ENCODE measurements at places on chromosomes 2 and 18.
A peak's percentile ranks its signal among the peaks of the same experiment; 100 is the strongest.

GRCh38 chr2:153163055-153163454, 315.5 kb downstream of the RPRM start:
- DNase-seq: no peak

GRCh38 chr2:104856086-104856972, 2.4 kb downstream of the POU3F3 start:
- DNase-seq: no peak

DNA sequence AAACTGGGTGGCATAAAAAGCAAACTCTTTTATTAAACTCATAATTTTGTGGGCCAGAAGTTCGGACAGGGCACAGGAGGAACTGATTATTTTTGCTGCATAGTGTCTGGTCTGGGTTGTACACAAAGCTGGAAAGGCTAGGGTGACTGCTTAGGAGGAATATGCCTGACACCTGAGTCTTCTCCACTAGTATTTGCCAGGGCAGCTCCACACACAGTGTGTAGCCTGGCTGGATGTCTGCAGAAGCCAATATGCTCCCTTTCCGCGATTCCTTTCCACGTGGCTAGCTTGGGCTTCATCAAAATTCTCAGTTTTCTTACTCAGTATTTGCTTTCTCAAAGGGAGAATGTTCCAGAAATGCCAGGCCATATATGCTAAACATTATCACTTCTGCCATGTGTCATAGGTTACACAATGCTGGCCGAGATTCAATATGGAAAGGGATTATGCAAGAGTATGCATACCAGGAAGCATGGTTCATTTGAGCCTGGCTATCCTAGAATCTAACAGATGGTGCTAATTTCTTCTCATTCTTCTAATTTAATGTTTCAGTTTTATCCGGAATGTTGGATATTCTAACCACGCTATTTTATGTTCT, 142.7 kb upstream of the DOK6 start:
- no peak for DNase-seq

DNA sequence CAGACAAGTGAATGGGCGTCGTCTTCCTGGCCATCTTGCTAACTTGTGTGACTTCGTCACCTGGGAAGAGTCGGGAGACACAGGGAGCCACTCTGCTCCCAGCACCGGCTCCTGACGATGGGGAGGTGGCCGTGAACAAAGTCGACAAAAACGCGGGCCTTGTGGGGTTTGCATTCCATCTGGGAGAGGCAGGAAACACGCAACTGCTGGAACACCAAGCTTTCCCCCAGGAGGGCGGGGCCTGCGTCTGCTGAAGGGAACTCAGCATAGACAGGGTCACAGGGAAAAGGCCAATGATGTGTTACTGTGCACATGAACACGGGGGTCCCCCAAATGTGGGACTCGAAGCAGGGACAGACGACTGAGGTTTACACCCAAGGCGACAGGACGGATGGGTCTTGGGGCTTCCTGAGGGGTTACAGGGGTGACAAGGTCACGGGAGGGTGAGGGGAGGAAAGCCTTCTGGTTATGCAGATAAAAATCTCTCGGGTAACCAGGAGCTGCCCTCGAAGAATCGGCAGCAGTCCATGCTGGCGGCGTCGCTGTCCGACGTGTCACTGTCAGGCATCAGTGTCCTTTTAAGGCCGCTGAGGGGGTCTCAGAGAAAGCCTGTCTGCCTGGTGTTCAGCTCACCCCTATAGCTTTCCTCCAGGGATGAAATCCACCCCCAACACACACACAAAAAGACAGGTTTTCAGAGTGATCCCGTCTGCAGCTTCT, 28.2 kb upstream of the PRLH start:
- no peak for DNase-seq

DNA sequence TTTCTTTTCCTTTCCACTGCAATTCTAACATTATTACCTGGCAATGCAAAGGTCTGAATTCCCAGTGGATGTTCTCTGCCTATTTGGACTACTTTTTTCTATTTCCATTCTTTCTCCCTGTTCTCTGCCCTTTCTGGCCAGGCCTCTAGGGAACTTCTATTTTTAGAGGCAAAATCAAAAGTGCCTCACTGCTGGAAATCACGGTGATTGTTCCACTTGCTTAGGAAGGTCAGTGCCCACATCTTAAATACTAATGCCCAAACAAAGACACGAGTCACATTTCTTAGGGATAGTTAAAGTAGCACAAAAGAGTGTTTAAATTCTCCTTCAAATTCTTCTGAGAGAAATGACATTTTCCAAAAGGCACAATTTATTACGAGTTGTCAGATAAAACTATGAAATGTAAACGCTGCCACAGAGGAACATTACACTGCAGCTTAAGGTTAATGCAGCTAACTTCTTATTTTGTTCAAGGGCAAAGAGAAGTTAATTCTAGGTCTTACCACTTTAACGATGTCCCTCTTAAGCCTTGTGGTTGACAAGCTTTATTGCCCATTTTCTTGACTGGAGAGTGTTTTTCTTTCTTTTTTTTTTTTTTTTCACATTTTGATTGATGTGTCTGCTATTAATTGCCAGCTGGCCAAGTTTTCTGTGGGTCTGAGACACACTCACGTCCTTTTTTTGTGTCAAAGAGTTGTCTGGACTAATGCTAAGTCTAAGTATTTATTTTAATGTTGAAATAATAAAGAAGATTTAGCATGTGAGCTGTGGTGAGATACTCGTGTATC, 34.7 kb downstream of the ST6GAL2 start:
- DNase-seq: no peak

DNA sequence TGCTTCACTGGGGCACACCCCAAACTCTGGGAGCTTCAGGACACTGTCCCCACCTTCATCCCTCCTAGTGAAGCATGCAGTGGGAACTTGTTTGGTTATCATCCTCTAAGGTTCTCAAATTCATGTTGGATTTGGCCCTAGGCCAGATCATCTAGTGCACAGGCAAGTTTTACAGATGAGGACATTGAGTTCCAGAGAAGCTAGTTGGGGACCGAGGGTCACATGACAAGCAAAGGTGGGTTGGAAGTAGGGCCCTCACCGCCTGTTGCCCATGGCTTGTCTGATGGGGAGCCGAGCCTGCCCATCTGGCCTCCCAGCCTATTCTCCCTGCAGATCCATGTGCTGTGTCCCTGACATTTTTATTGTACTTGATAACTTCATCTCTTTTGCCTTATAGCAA, 2.8 kb downstream of the PRKCE start:
- no peak for DNase-seq

GRCh38 chr2:131105950-131106801, 1.0 kb downstream of the PLEKHB2 start:
- peak; percentile 67 for DNase-seq

- DNase-seq: no peak
Observed at GRCh38 chr2:7346336-7346735, 429.1 kb downstream of the RNF144A start.

DNA sequence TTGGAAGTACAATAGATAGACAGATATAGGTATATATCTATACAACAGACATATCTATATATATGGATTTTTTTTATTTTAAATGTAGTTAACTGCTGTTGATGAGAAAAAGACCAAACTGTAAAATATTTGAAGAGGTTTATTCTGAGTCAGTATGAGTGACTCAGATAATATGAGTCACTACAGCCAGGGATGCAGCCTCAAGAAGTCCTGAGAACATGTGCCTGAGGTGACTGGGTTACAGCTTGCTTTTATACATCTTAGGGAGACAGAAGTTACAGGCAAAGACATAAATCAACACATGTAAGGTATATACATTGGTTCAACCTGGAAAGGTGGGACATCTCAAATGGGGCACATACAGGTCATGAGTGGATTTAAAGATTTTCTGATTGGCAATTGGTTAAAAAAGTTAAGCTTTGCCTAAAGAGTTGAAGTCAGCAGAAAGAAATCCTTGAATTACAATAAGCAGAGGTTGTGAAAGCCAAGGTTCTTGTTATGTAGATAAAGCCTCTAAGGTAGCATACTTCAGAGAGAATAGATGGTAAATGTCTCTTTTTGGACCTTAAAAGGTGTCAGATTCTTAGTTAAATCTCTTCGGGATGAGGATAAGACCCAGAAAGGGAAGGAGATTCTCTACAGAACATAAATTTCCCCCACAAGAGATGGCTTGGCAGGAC, 149.9 kb downstream of the RBM43 start:
- no peak for DNase-seq

GRCh38 chr2:70596739-70597138, 43.1 kb upstream of the TGFA start:
- DNase-seq: no peak

- DNase-seq: no peak
Observed at GRCh38 chr2:124797049-124797448, 772.0 kb downstream of the CNTNAP5 start.

- DNase-seq: no peak
Observed at GRCh38 chr2:191994749-191995148, 147.9 kb upstream of the CAVIN2 start.

DNA sequence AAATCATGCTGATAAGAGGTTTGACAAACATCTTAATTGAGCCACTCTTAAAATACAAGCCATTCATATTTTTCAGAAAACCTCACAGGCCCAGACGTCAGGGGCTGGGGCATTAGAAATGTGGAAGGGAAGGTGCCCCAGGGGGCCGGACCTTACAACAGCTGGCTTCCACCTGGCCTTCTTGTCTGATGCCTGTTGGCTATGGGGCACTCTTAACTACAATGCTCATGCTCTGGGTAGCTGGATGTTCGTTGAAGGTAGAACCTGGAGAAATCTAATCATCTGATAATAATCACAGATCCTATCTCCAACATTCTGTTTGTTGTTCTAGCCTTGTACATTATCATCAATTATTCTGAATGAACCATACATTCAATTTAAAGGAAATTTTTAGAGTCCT, 156.9 kb upstream of the SOX11 start:
- DNase-seq: no peak

- DNase-seq: peak; percentile 42
Observed at GRCh38 chr2:25276569-25277465, 64.9 kb downstream of the DNMT3A start.

GRCh38 chr18:70333757-70334156, 44.9 kb downstream of the SOCS6 start:
- no peak for DNase-seq

- peak; percentile 96 for DNase-seq
Observed at GRCh38 chr2:28736034-28736433, 15.6 kb upstream of the PPP1CB start.

- DNase-seq: no peak
Observed at GRCh38 chr2:133409581-133410285, 158.5 kb downstream of the NCKAP5 start.

DNA sequence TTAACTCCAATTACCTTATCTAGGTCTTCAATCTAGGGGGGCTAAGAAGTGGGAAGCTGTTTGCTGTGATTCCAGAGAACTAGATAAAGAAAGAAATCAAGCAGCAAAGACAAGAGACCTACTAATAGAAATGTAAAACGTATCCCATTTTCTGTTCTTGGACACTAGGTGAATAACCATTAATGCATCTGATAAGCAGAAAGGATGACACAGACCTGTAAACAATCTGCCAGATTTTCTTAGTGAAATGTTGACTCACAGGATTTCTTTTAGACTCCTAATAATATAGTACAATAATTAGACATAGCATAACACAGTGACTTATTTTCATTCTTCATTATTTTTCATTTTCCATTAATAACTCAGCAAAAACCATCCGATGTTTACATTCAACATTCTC, 1.3 kb downstream of the WDR35 start:
- no peak for DNase-seq

GRCh38 chr2:73069041-73069854, 2.3 kb downstream of the SFXN5 start:
- no peak for DNase-seq

DNA sequence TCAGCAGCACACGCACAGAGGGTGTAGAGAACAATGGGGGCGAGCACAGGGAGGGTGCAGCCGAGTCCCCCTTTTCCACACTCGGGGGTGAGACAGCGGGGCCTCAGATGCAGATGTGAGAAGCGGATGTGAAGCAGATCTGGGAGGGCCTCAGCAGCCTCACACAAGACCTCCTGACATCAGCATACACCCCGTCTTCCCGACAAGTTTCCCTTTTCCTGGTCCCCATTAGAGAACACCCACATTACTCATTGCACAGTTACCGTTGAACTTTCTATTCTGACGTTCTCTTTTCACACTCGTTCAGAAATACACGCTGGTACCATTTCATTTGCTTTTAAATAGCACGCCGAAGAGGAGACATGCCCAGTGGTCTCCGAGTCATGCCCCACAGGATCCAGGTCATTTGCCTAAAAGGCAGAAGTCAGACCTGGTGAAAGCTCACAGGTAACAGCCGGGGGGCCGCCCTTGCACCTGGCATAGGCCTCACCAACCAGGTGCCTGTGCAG, 129.5 kb upstream of the ID2 start:
- no peak for DNase-seq

GRCh38 chr2:107393516-107393915, 433.2 kb upstream of the RGPD4 start:
- no peak for DNase-seq

DNA sequence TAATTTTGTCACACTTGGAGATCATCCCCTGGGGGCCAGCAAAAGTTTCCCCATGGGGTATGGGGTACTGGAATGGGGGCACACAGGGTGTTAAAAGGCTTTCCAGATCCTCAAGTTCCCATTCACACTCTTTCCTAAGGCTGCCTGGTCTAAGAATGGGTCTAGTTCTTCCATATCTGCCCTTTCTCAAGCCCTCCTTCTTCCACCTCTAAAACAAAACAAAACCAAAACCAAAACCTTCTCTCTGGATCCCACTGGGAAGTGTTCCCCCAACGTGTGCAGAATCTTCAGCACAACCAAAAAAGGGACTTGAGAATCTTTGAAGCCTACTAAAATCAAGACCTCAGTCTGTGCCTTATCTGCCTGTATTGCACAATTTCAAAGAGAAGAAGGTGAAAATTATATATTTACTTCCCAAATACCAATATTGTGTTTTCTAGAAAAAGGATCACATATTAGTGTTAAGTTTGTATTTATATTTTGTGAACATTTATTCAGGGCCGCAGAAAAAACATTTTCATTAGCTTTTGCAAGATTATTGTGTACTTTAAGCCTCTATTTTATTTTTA, 207.2 kb upstream of the TCF4 start:
- no peak for DNase-seq

- DNase-seq: no peak
Observed at GRCh38 chr18:57791911-57792310, 11.2 kb downstream of the ATP8B1 start.

- DNase-seq: no peak
Observed at GRCh38 chr18:75937306-75937705, 509.8 kb upstream of the SMIM21 start.

- no peak for DNase-seq
Observed at GRCh38 chr2:146438246-146438645, 1406.6 kb upstream of the ACVR2A start.

DNA sequence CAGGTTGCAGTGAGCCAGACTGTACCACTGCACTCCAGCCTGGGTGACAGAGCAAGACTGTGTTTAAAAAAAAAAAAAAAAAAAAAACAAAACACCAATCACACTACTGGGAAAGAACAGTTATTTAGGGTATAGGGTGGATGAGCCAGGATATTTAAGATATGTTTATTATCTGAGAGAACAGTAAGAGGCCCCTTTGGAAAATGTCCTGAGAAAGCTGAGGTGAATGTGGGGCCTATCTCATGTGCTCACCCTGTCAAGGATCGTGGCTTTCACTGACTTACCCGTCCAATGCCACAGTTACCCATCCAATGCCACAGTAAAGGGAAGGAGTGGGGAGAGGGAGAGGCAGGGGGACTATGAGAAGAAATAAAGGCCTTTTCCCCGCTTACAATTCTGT, 19.9 kb upstream of the ENOSF1 start:
- DNase-seq: no peak

- no peak for DNase-seq
Observed at GRCh38 chr2:228048838-228049490, 132.5 kb downstream of the SPHKAP start.
